ENCODE measurements at places on chromosomes 5 and 9.
A peak's percentile ranks its signal among the peaks of the same experiment; 100 is the strongest.

DNA sequence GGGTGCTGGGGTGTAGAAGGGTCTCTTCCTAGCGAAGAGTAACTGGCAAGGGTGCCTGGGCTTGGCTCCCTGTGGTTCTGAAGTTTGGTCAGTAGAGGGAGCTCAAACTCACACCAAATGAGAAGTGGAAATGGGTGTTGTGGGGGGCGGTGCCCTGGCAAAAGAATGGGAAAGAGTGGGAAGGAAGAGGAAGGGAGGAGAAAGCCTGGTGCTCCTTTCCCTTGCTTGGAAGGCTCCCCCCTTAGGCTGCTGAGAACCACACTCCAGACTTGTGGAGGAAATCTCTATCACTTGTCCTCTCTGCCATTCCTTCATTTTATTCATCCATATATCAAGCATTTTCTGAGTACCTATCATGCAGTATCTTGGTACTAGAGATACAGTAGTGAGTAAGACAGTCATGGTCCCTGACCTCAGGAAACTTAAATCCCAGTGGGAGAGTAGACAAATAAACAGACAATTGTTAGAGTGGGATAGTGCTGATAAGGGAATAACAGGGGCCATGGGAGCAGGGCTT is 13.0 kb downstream of the SLC4A9 start:
- DNase-seq, result peak; percentile 26

DNA sequence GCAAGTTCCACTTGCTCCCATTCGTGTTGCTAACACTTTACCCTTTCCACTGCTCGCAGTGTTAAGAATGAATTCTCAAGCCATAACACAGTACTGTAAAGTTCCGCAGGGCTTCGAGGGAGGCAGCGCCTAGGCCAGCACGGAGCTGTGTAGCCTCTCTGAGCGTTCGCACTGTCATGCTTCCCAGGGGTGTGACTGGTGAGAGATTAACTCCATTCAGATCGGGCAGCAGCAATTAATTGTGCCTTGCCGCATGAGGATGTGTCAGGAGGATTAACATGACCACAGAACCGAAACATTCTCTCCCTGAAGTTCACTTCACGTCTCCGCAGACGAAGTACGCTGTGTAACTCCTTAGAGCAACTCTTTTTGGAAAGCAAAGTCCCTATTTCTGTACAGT is 23.2 kb downstream of the ZBTB34 start:
- DNase-seq, result no peak

GRCh38 chr9:37200433-37201005 is 80.1 kb downstream of the ZCCHC7 start:
- DNase-seq, result no peak

DNA sequence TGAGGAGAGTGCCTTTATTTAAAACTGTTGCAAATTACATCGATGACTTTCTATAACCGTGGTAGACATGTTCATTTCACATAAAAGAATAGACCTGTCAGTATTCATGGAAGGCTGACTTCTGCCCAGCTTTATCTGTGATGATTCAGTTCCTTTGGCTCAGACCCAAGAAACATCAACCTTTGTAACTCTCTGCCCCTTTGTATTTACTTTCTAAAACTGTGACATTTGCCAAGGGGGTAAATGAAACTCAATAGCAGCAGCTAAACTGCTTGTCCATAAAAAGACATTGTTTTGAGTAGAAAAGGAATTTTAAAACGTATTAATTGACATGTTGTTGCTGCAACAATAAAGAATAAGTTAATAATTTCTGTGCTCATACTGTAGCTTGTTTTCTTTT is 137.8 kb upstream of the ANKH start:
- DNase-seq, result no peak

DNA sequence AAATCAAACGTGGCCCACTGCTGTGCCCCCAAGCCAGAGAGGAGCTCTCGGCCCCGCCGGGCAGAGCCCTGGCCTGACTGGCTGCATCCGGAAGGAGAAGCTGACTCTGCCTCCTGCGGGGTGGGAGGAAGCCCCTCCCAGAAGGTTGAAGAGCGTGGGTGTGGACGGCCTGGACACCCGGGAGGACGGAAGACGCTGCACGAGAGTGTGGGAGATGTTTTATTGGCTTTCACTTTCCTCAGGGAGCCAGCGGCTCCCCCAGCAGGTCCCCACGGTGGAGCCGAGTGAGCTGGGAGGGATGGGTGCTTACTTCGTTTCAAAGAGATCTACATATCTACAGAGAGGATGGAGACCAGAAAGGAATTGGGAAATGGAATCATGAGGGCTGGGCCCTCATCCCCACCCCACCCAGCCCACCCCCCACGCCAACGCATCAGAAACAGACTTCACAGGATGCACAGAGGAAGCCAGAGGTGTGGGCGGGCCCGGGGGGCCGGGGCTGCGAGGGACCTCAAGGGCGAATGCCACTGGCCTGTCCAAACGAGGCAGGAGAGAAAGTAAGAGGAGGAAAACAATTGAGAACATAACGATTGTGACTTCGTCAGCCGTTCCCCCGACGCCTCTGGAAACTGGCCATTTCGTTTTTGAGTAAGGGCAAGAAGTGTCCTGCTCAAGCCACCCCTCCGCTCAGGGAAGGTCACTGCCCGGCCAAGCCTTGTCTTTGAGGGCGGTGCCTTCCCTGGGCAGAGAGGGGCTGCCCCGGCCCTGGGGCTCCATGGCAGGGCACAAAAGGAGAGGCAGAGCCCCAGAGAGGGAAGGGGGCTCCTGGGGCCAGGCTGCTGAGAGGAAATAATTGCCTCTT is 32.1 kb downstream of the FAM163B start:
- DNase-seq, result no peak

DNA sequence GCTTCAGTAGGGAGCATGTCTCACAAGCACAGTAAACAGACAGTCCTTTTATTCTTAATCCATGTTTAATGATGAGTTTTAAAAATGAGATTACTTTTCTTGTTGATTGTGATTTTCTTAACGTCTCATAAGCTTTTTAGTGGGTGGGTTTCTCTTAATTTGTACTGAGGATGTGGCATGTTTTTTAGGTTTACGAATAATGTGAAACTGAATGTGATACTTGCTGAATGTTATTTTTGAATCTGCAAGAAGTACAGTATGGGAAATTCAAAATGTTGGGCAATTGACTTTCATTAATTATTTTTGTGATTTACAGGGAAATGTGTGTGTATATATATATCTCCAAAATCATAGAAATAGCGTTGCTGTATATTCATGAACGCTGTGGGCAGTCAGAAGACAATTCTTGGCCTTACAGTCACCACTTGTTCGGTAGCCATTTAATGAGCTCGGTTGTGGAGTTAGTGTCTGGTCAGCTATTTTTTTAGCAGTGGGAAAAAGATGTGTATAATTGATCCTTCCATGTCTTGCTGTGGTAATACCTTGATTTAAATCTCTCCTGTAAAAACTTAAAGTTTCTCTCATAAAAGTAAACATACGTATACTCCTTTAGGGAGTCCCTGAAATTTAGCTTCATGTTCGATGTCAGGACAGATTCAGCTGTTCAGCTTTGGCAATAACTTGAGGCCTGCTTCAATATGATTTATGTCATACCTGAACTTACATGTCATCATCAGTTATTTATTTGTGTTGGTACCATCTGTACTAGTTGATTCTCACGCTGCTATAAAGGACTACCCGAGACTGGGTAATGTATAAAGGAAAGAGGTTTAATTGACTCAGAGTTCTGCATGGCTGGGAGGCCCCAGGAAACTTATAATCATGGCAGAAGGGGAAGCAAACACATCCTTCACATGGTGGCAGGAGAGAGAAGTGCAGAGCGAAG is 15.0 kb downstream of the ICE1 start:
- DNase-seq, result no peak

DNA sequence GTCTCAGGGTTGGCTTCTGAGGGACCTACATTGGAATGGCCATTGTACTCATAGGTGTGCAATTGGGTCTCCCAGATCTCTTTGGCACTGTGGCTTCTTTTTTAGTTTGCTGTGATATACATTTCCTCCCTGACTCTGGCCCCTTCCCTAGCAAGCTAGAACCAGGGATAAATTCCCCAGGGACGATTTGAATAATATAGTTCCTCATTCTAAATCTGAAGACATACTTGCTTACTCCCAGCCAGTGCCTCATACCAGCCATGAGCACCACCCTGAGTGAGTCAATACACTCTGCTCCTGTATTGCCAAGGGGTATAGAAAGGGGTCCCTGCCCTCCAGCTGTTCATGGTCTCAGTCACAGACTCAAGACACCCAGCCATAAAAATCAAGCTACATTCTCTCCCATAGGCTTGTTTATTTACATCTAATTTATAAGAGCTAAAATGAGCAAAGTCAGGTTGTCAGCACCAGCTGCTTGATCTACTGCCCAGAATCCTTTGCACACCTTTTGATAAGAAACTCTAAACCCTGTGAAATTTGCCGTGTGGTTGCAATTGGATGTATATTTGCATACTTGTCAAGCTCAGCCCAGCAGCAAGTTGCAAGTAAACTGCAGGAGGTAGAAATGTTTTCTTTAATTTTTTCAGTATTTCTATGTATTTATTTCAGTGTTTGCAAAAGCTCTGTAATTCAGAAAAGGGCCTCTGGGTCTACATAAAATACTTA is 219.9 kb upstream of the IRX1 start:
- DNase-seq, result no peak

GRCh38 chr5:14663734-14664269 is 716 bp upstream of the OTULIN start:
- no peak for DNase-seq

DNA sequence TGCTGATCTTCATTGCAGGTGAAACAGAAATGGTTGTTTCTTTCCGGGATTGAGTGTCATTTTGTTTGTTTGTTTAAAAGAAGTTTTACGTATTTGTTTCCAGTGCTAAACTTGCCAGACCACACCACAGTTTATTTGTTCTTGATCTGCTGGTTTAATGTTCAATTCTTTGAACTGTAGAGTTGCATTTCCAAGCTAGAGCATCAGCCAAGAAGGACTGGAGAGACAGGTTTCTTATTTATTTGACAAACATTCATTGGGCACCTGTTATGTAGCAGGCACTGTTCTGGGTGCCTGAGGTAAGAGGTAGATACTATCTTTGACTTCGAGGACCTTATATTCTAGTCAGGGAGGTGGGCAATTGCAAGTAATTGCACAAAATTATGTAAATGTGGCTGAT is 45.0 kb downstream of the MCCC2 start:
- DNase-seq, result no peak

DNA sequence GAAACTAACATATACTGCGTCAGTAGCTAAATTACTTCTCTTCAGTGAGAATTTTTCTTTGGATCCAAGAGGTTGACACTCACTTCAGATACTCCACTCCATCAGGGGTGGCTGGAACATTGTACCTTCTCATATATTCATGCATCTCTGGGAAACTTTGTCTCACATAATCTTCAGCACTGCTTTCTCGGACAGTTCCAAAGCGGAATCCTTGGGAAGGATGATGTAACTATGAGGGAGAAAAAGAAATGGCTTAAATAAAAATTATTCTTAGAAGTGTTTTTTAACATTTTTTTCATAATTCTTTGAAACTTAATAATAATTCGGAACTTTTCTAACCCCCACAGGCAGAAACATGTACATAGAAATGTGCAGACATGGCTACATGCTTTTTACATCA is 33.4 kb upstream of the PPP3R2 start:
- no peak for DNase-seq

- no peak for DNase-seq
These were observed 35.9 kb downstream of the ZNF618 start for GRCh38 chr9:113911850-113912557.

DNA sequence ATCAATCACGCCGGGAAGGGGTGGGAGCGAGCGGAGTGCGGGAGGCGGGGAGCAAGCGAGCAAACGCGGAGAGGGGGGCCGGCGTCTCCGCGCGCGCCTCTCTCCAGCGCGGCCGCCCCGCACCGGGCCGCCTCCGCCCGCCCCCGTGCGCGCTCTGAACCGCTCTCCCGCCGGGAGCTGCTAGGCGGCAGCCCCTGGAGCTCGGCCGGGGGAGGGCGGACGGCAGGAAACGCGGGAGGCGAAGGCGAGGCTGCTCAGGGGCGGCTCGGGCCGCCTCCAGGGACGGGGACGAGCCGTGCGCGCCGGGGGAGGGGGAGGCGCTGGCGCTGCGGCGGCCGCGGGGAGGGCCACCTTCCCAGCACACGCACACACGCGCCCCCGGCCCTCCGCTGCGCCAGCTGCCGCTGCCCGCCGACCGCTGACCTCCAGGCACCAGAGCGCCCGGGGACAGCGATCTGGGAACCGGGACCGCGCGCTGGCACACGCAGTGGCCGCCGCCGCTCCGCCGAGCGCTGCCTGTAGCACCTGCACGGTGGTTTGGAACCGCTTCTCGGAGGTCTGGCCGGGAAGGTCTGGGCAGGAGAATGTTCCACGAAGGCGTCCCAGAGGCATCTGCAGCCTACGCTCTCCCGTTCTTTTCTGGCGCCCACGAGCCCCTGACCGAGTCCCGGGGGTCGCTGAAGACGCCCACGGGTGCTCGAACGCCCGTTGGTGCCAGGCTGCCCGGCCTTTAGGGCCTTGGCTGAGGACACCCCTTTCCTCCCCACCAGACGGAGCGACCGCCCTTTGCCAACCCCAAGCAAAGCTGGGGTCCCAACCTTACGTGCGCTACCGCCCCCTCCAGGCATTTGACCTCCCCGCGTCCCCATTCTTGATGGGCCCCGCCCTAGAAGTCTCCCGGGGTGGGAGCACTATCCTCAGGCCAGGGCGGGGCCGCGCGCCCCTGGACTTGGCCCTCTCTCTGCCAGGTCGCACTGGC is at the start of gene GABBR2:
Gene GABBR2, minus strand, starts transcription at position 3 of the 979 bp plus-strand sequence. CDS start 198 bp downstream, outside the sequence.
- no peak for DNase-seq

- no peak for DNase-seq
These were observed 5.9 kb downstream of the RGMB start for GRCh38 chr5:98779264-98779877.

DNA sequence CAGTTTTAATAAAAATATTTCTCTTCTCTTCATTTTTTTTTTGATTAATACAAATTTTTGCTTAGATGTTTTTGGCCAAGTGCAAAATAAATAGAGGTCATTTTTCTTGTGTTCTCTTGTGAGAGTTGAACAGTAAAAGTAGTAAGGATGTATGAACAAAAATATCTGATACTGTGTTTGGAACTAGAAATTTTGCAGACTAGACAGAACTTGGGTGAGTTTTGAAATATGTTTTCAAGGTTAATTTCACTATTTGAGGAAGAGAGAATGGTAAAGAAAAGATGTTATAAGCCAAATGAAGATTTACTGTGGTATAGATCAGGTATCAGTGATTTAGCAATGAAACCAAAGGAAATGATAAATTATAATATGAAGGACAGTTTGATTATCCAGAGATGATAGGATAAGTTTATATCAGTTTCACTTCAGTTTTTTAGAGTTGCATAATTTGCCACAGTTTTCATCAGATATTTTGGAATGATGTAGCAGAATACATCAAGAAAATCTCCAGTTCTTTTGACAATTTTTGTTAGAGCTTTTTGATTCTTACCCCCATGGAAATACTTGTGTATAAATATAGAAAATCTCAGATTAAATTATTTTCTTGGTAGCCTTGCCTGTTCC is 147.9 kb upstream of the VCAN start:
- DNase-seq, result no peak

GRCh38 chr5:74334762-74335384 is 305.7 kb downstream of the ENC1 start:
- no peak for DNase-seq

GRCh38 chr9:21286659-21287058 is 18.5 kb downstream of the IFNA5 start:
- no peak for DNase-seq

All from NCI-H187 (cell line).